ENCODE measurements at places on chromosomes 16 and 17. TPM values are rescaled to one million over a fixed set of nuclear protein-coding genes. Genes with fewer than 3 reads are reported as not detected.

The GNG13 gene
- total RNA-seq: not detected

The HOXB4 gene
- total RNA-seq: 0.25 TPM

DNA sequence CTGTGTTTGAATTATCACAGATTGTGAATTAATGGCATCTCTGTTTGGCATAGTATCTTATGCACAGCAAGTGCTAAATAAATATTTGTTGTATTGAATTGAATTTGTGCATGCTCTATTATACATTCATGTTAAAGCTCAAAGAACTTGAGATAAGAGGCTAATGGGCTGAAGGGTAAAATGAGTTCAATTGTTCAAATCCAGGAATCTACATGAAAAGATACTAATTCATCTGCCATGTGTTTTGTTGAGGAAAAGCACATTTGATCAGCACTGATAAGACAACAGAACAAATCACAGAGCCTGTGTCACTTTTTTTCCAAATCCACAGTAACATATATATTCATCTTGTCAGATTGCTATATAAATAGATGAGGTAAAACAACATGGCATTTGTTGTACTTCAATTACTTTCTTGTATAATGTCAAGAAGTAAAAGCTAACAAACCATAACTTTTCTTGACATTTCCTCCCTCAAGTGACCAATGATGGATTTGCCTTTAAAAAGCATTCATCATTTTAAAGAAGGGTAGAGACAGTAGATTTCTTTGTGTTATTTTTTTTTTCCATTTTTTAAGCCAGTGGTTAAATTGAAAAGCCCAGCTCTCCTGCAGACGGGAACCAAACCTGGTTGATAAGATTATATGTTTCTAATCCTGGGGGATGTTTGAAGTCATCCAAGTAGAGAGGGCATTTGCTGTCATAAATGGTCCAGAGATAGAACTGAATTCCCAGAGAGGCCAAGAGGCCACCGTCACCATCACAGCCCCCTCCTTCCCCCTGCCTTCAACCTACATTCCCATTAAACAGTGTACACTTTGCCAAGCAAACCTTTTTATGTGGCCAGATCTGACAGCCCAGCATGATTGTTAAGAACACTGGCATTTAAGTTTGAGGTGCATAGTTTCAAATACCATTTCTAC lies 123.0 kb downstream of the CHD9NB start:
- DNase-seq: no peak

- DNase-seq: no peak
These were observed 1.2 kb upstream of the TNRC6C start for GRCh38 chr17:77957235-77957856.
